ENCODE measurements at places on chromosomes 12 and 14.

DNA sequence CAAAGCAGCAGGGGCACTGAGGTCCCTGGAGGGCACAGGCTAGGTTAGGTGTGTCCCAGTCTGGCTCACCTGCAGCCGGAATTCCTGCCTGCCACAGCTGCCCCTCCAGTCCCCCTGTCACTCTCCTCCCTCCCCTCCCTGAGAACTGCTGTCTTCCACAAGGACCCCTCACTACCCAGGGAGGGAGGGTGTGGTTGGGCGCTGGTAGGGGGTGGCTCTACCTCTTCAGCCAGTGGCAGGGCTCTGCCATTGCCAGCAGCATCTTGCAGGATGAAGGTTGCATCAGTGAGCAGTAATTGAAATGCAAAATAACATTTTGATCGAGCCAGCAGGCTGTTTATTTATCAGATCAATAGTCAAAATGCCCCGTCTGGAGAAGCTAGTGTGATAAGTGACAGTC lies 45.7 kb downstream of the ESRRB start:
- no peak for DNase-seq

DNA sequence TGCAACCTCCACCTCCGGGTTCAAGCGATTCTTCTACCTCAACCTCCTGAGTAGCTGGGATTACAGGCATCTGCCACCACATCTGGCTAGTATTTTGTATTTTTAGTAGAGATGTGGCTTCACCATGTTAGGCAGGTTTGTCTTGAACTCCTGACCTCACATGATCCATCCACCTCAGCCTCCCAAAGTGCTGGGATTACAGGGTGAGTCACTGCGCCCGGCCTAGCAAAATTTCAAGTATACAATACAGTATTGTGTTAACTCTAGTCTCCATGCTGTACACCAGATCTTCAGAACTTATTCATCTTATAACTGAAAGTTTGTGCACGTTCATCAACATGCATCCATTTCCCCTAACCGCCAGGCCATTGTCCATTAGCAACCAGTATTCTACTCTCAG lies 115.1 kb upstream of the MDGA2 start:
- DNase-seq, result no peak

DNA sequence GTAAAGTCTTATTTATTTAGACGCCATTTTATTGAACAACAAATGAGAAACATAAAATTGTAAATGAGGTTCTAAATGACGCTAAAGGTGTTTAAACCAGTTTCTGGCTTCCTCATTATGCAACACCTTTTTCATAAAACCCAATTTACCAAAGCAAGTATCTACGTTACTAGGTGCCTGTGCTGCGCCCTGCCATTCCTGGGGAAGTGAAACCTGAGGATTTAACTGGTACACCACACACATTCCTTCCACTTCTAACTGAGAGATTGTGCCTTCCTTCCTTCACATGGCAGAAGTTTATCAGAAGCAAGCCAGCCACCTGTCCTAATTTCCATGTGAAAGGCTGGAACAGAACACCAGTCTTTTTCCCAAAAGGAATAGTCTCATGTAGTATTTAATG lies 40.3 kb upstream of the GCH1 start:
- DNase-seq, result no peak

DNA sequence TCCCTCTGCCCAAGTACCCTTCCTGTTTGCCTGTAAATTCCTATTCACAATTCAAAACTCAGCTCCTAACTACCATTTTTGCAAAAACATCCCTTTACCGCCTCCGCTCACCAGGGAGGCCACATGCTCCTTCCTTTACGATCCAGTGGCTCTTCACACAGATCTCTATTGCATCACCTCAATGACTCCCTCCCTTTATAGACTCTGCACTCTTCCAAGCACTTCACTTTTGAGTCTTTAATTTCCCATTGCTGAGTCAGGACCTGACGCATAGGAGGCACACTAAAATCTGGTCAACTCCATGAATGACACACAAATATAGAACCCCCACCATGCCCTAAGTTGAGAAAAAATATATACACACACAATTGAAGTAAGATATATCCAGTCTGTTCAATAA lies 45.9 kb downstream of the PPP1R13B start:
- DNase-seq, result peak; percentile 43

GRCh38 chr14:21133901-21134300 lies 22.0 kb downstream of the OR5AU1 start:
- DNase-seq, result no peak

DNA sequence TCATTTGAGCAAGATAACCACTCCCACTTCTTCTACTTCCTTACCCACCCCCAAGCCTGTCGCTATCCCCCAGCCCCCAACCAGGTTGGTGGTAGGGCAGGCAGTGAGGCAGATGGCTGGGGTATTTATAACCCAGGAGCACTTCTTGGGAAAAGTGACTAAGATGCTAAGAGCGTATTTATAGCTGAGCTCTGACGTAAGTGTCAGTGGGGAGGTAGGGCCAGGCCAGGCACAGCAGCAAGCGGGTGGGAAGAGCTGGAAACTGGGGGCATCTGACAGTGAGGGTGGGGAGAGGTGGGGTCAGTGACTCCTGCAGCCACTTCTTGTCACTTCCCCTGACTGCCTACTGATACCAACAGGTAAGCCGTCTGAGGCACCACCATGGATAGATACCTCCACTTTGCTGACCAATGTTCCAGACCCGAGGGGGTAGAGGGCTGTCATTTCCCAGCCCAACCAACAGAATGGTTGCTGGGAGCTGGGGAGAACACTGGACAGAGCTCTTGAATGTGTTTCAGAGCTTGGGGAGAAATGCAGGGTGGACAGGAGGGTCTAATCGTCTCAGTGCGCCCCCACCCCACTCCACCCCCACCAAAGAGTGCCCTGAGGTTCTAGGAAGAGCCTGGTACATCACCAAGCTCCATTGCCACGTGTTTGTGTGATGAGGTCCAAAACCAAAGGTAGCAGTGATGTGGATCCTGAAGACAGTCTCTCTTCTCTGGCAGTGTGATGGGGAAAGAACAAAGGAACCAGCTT lies 2.7 kb upstream of the INHBE start:
- DNase-seq, result peak; percentile 77

GRCh38 chr14:37027188-37027824 lies 145.1 kb downstream of the SLC25A21 start:
- no peak for DNase-seq

- peak; percentile 44 for DNase-seq
Measured at GRCh38 chr12:108849660-108850059, 7.7 kb downstream of the SSH1 start.

Data from fibroblast of skin of left biceps (primary cell).